ENCODE measurements at places on chromosomes 16 and 17.

DNA sequence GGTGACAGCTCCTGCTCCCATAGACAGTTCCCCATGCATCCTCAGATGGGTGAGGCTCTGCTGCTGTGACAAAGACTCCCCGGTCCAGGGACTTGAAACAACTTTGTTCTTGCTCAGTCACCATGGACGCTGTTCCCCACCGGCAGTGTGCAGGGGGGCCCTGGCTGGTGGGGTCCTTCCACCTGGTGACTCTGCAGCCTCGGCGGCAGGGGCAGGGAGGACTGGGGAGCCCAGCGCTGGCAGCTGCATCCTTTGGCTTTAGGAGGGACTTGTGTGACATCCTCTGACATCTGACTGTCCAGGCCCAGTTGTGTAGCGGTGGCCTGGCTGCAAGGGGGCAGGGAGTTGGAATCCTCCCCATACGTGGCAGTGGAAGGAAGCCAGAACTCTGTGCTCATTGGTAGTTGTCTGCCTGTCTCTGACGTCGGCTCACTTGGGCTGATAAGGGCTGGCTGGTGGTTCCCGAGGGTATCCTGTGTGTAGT lies 107.3 kb downstream of the CMIP start:
- no peak for DNase-seq

GRCh38 chr17:79672496-79672895 lies 58.2 kb upstream of the ENPP7 start:
- no peak for DNase-seq

- no peak for DNase-seq
Observed at GRCh38 chr17:80894439-80894721, 97.3 kb upstream of the CHMP6 start.

GRCh38 chr17:43570518-43570928 lies 24.4 kb upstream of the ETV4 start:
- DNase-seq: no peak

- DNase-seq: peak; percentile 40
Observed at GRCh38 chr16:66650707-66651473, 45.7 kb downstream of the CMTM4 start.

DNA sequence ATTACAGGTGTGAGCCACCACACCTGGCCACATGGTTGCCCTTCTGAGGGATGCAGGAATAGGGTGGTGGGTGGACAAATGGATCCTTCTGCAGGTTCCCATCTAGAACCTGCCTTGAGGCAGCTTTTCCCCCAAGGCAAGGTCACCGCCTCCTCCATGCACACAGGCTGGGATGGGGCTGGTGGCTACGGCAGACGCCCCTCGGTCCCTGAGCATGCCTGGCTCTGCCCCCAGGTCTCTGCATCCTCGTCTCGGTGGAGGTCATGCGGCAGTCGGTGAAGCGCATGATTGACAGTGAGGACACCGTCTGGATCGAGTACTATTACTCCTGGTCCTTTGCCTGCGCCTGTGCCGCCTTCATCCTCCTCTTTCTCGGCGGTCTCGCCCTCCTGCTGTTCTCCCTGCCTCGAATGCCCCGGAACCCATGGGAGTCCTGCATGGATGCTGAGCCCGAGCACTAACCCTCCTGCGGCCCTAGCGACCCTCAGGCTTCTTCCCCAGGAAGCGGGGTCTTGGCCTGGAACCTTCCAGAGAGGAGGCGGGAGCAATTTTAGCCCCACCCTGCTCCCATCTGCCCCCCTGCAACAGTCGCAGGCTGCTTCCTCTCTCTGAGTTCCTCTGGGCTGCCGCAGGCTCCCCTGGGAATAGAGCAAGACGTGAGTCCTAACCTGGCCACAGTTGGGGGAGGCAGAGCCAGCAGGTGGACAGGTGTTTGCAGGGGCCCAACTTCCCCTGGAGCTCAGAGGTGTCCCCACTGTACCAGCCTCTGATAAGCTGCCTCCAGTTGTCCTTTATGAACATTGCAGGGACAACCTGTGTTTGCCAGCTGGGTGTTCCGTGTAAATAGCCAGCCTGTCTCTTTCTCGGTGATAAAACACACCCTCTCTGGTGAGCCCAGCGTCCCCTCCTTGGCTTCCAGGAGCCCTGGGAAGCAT lies 11.7 kb downstream of the CACNG1 start:
- DNase-seq: no peak

DNA sequence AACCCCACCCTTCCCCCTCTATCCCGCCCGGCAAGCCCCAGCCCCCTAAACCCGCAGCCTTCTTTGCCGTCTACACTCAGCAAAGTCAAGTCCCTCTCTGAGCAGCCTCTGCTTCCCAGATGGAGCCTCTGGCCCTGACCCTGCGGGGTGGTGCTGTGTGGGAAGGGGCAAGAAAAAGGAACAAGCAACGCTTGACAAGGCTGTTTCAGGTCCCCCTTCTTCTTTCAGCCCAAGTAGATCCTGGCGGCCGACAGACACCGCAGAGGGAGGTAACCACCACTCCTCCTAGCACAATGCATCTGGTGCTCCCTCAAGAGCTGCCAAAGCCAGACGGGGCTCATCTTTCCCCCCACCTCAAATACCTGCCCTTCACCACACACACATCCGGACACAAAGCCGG lies 178.3 kb downstream of the ENGASE start:
- DNase-seq: no peak

DNA sequence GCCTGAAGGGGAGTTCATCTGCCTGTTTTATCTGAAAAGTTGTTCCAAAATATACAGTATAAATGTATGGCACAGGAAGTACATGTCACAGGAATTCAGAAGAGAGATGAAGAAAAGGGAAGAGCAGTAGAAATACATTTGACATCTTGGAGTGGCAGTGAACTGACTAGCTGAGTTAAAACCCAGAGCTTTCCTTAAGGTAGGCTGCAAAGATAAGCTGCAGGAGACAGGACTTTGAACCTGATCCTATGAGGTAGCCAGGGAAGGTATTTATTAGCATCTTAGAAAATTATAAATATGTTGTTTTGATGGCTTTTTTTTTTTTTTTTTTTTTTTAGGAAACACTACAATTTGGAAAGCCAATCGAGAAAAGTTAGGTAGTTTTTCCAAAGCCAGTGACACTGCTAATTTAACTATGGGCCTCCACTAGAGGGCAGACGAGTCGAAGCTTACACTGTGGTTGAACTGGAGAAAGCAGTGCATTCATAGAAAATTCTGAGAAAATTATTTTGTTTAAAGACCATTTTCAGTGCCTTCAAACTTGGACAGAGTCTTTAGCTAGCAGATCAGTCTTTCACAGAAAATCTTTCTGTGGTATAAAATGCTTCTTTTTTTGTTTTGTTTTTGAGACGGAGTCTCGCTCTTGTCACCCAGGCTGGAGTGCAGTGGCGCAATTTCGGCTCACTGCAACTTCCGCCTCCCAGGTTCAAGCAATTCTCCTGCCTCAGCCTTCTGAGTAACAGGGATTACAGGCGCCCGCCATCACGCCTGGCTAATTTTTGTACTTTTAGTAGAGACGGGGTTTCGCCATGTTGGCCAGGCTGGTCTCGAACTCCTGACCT lies 122.3 kb downstream of the SSH2 start:
- peak; percentile 34 for DNase-seq

DNA sequence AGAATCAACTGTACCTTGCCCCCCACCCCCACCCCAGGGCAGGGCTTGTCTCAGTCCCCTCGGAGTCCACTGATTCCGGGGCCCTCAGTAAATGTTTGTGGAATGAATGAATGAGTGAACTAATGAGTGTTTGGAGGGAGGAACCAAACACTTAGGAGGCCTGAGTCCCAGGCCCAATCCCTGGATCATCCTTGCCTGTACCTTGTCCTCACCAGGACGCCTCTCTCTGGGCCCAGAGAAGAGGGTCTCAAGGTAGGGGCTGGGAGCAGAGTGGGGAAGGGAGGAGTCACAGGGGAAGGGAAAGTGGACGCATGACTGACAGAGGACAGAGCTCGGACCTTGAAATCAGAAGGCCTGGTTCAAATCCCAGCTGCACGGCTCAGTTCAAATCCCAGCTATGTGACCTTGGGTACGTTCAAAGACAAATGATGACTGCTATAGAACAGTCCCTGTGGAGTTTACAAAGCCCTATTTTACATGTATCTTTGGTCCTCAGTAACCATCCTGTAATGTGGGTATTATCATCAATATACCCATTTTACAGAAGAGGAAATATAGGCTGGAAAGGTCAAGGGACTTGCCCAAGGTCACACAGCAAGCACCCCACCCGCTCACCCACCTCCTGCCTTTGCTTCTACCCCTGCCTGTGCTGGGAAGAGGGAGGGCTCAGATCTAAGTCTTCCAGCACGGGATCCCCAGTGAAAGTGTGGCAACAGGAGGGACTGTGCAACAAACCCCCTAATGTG lies 18.3 kb downstream of the SLC4A1 start:
- DNase-seq: no peak

GRCh38 chr16:84535851-84536250 lies 31.4 kb upstream of the MEAK7 start:
- DNase-seq: no peak

DNA sequence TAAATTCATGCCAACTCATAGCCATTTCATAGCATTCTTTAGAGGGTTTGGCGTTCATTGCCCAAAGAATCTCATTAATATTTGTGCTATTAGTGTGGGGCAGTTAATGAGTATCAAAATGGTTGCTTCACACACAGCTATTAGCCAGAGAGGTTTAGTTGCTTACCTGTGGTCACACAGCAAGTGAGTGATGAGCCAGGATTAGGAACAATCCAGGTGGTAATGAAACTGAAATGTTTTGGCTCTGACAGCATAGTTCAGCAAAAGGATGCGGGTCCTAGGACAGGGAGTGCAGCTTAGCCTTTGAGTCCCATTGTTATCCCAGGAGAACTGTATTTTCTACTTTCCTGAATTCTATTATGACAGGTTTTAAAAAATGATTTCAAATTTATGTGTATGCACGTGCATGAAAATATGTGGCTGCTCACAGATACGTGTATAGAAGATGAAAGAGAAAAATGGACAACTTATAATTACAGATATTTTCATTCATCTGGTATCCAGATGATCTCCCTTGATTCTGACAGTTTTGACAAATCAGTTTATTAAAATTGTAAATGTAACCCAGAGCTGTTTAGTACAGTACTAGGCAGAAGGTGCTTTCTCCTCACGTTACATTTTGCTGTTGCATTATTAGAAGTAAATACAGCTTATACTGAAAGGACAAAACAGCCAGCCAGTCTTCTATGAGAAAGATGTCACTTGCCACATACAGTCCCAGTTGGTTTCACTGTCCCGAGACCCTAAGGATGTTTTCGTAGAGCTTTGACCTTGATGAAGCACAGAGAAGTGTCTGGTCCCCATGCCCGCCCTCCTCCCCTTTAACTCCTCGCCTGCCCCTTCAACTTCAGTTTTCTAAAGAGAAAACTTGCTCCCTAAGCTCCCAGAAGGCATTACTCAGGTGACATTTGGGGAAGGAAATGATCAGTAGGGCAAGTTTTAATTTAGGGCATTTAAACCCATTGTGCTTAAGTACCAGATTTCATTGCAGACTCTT lies 99.8 kb upstream of the TBX2 start:
- no peak for DNase-seq

GRCh38 chr16:30775131-30775391 lies 11.9 kb downstream of the ZNF629 start:
- DNase-seq: no peak

DNA sequence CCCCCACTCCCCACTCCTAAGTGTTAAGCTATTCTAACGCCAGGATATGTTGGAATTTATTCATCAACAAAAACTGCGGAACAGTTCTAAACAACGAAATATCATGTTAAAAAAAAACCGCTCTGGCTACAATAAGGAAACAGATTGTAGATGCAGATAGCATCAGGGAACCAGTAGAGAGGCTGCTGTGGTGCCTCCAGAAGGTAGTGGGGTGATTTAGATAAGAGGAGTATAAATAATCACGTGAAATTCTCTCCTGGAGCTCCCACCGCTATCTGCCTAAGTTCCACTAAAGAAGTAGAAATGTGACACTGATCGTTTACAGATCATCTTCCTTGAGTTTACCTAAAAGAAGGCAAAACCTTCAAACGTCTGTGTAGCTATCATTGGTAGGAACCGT lies 8.0 kb downstream of the AHSP start:
- DNase-seq: no peak

DNA sequence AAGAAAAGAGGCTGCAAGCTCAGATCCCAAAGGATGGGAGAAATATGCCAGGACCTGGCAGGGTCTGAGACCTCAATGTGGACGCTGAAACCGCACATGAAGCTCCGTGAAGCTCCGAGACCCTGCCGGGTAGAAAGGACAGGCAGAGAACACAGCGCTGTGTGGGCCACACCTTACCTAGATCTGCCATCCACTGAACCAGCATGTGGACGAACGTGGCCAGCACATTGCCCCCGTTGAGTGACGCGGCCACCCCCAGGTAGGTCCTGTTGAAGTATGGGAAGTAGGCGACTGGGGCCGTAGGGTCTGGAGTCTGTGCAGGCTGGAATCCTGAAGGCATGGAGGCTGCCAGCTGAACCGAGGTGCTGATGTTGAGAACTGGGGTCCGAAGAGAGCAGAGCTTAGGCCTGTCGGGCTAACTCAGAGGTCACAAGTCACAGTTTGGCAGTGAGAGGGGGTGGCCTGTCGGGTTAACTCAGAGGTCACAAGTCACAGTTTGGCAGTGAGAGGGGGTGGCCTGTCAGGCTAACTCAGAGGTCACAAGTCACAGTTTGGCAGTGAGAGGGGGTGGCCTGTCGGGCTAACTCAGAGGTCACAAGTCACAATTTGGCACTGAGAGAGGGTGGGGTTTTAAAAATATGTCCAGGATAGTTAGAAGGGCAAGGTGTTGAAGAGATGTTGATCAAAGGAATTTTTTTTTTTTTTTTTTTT lies 6.1 kb upstream of the TRPV1 start:
- DNase-seq: no peak

DNA sequence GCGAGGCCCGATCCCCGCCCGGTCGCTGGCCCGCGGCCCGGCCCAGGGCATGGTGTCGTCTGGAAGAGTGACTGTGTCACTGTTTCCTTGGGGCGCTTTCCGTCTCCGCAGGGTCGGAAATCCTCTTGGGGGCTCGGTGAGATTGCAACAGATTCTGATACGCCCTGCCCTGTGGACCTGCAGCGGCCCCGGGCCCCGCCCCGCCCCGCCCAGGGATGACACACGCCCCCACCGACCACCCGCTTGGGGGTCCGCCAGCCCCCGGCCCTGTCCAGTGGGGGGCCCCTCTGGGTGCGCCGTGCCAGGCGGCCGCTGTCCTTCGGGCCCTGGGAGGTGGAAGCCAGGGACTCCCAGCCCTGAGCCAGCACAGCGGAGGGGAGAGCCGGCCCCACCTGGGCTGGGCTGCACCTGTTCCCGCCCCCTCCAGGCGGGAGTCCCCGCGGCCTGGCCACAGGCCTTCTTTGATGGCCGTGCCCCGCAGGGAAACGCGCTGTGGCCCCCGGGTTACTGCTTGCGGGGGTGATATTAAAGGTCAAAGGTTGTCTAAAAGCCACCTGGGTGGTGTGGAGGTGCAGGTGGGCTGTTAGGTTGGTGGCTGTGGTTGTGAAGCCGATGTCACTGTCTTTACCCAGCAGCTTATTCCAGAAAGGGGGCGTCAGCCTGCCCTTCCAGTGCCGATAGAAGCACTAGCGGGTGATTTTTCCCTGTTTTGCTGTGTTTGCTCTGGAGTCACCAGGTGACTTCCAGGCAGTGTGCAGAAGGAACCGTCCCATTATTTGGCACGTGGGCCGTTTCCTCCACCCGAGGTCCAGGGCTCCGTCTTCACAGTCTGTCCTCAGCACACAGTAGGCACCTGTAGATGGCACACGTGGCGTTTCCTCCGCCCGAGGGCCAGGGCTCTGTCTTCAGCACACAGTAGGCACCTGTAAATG lies 752 bp downstream of the TBC1D24 start:
- peak; percentile 21 for DNase-seq

GRCh38 chr16:89361751-89362539 lies 128.4 kb downstream of the ANKRD11 start:
- no peak for DNase-seq

GRCh38 chr16:15526097-15526496 lies 91.7 kb downstream of the BMERB1 start:
- DNase-seq: no peak

All from stimulated activated CD4-positive, alpha-beta T cell treated with anti-CD3 and anti-CD28 coated beads, Interleukin-1b, Interleukin-23, amount 100 ng/mL, for 1 hour (primary cell).